ENCODE measurements at places on chromosomes 16 and 17. TPM values are rescaled to one million over a fixed set of nuclear protein-coding genes. Genes with fewer than 3 reads are reported as not detected.

Gene MFSD6L
- total RNA-seq: not detected

Gene ASGR2
- not detected for total RNA-seq

Gene RRN3
- 27.9 TPM for total RNA-seq

Gene OTOA
- 0.36 TPM for total RNA-seq

Gene RAMP2
- total RNA-seq: not detected

Gene LONP2
- 69.9 TPM for total RNA-seq

Gene LCMT1
- total RNA-seq: 26.0 TPM

Gene MRM3
- 15.4 TPM for total RNA-seq

Gene SLC52A1
- 0.36 TPM for total RNA-seq

Gene SPN
- not detected for total RNA-seq

Gene METTL22
- total RNA-seq: 33.1 TPM

Gene SYNGR3
- total RNA-seq: 1.9 TPM

Gene CD300H
- total RNA-seq: not detected

Gene MAFG
- total RNA-seq: 27.2 TPM

Gene KLHL10
- total RNA-seq: 0.12 TPM

Gene CEMP1
- total RNA-seq: not detected

Gene EPX
- not detected for total RNA-seq

Gene NPIPA2
- 0.24 TPM for total RNA-seq

Gene RHBDF1
- 44.0 TPM for total RNA-seq

Gene CACNG3
- not detected for total RNA-seq

Gene LASP1
- total RNA-seq: 284 TPM

Gene MT3
- total RNA-seq: not detected

Gene USP6
- total RNA-seq: not detected

Gene UNC13D
- total RNA-seq: 0.97 TPM

Gene KRT15
- 0.32 TPM for total RNA-seq

Gene ASGR1
- total RNA-seq: 0.36 TPM

Gene TPSD1
- not detected for total RNA-seq

Gene SYT17
- 0.12 TPM for total RNA-seq

Gene KRTAP2-1
- total RNA-seq: not detected

Gene UBALD1
- total RNA-seq: 13.6 TPM

Gene DYNLRB2
- total RNA-seq: not detected

Measured in hair follicle dermal papilla cell (primary cell).